ENCODE measurements at places on chromosomes 7 and 10.
A peak's percentile ranks its signal among the peaks of the same experiment; 100 is the strongest.

DNA sequence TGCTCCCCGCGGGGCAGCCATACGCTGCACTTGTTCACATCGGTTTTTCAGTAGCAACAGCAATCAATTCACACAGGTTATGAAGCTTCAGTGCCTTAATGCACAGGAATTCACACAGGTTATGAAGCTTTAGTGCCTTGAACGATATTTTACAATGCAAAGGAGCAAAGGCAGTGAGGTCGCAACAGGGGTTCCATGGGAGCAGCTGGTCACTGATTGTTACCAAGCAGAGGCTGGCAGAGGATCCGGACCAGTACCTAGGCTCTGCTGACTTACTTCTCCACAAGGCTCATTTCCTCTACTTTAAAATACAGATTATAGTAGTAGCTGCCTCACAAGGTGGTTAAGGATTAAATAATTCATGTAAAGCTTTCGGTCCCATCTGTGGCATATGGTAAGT is 95.2 kb upstream of the ODAD2 start:
- DNase-seq = no peak

DNA sequence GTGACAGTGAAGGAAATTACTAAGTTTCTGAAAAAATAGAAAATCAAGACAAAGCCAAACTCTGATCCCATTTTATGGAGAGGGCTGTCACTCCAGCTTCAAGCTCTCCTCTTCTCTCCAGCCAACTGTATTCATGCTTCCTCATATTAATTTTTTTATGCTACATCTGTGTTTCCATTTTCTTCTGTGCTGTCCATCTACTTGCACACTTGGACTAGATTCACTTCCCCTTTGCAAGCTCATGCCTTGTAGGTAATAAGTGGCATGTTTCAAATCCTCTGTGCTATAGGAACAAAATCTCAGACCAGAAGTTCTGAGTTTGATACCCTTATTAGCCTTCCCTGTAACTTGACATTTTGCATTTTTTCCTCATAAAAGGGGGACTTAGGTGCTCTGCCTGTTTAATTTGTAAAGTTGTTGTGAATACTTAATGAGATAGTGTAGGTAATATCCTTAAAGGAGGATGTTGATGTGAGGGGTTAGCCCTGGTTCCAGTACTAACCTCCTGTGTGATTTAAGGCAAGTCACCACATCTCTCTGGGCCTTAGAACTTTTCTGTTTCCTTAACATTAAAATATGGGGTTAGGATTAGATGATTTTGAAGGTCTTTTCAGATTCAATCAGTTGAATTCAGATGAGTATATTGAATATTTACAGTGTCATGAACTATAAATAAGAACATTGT is 358.8 kb downstream of the BBS9 start:
- no peak for DNase-seq

GRCh38 chr7:3569643-3570042 is 268.6 kb downstream of the SDK1 start:
- DNase-seq = no peak

GRCh38 chr7:92953657-92954056 is 117.3 kb upstream of the CDK6 start:
- no peak for DNase-seq

GRCh38 chr10:114823077-114823463 is 1.5 kb downstream of the FHIP2A start:
- DNase-seq = peak; percentile 57

All from fibroblast of skin of back (primary cell).